Left lobe of liver (tissue), 2 donors: ENCODE measurements at places on chromosomes 3 and 15. TPM values are rescaled to one million over a fixed set of nuclear protein-coding genes. Genes with fewer than 3 reads are reported as not detected.

Gene TMEM266
- total RNA-seq, result not detected

Gene GHSR
- not detected for total RNA-seq

Gene B3GALNT1
- 0.33 TPM for total RNA-seq

Gene IL16
- 2.1 TPM for total RNA-seq

Gene DISP2
- total RNA-seq, result 0.25 TPM

Gene PAK6
- not detected for total RNA-seq

Gene ITIH4
- 4,358 TPM for total RNA-seq

Gene WDR49
- total RNA-seq, result not detected

Gene EXOSC7
- 14.6 TPM for total RNA-seq

Gene TGM5
- not detected for total RNA-seq
